ENCODE measurements at places on chromosomes 7 and 10.
A peak's percentile ranks its signal among the peaks of the same experiment; 100 is the strongest.

GRCh38 chr10:13717936-13718772 lies 131.4 kb downstream of the PRPF18 start:
- DNase-seq: peak; percentile 94

DNA sequence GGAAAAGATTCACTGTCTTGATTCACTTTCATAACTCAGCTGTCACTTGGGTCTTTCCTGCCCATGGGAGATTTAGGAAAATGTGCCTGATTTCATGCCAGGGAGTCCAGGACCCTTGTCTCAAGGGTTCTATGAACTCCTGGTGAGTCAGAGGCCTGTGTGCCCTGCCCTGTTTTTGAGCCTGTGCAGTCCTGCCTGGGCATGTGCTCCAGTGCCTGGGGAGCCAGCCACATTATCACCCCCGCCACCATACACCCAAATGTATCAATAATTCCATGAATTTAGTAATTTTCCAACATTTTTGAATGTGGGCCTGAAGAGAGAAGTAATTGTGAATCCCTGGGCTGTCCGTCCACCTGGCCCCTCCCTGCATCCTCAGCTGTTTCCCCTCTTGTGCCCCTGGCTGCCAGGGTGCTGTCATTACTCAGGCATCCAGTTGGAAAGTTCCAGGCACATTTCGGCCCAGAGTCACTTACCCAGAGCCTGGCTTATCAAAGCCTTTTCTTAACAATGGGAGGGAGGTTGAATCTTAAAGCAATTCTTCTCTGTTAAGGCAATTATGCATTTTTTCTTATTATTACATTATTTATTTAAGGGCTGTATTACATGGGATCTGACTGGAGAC lies 287.8 kb upstream of the CDC14C start:
- no peak for DNase-seq

DNA sequence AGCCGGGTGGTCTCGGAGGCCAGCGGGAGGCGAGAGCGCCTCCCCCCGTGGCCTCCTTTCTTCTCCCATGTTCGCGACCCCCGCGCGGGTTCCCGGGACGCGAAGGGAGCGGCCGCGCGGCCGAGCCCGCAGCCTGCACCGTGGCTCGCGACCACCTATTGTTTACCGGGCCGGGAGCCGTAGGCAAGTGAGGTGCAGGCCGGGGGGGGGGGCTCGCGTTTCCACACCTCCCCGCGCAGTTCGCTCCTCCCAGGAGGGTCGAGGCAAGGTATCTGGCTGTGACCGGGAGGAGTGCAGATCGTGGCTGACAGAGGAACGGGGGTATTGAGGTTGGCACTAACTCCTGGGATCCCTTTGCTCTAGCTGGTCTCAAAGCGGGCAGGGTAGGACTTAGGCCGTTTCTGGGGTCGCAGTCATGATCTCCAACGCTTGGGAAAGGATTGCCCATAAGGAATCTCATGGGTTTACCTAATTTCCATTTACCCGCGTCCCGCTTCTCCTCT lies 734 bp downstream of the PTPN12 start:
- peak; percentile 66 for DNase-seq

- no peak for DNase-seq
Observed at GRCh38 chr7:66779669-66780409, 39.3 kb downstream of the RABGEF1 start.

GRCh38 chr7:34158368-34159153 lies 253.2 kb downstream of the BMPER start:
- DNase-seq: no peak

GRCh38 chr7:1552200-1552599 lies 3.8 kb downstream of the TMEM184A start:
- DNase-seq: no peak

- DNase-seq: no peak
Observed at GRCh38 chr7:150374026-150374425, 5.1 kb upstream of the ZNF775 start.

DNA sequence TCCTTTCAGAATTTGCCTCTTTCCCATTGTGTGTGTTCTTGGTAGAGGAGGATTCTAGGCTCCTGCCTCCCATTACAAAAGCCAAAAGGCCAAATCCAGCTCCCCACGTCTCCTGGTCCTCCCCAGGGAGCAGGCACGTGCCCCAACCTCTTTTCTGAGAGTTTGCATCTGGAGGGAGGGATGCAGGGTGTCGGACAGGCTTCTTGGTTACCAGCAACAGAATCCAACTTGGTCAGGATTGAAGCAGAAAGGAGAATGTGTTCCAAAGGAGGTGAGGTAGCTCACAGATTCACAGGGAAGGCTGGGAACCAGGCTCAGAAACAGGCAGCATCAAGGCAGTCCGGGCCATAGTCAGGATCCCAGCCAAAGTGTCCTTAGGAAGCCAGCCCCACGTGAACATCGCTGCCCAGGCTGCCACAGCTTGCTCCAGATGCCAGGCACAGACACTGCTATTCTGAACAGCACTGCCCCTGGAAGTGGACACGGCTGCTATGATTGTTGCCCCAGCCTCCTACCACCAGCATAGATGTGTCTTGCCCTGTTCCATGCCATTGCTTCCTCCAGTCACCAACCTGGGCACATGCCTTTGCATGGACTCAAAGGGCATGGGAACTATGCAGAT lies 264.2 kb upstream of the ZMIZ1 start:
- no peak for DNase-seq

Measured in hematopoietic multipotent progenitor cell treated with erythropoietin and hydrocortisone succinate and interleukin-3 and kit ligand, for 6 days (in vitro differentiated cells).